ENCODE measurements at places on chromosomes 3 and 15.

GRCh38 chr3:45537970-45538640, 56.4 kb upstream of the LIMD1 start:
- no peak for DNase-seq

- no peak for DNase-seq
Observed at GRCh38 chr3:14042680-14043079, 82.0 kb downstream of the CHCHD4 start.

- no peak for DNase-seq
Observed at GRCh38 chr3:66989860-66990696, 8.0 kb upstream of the KBTBD8 start.

DNA sequence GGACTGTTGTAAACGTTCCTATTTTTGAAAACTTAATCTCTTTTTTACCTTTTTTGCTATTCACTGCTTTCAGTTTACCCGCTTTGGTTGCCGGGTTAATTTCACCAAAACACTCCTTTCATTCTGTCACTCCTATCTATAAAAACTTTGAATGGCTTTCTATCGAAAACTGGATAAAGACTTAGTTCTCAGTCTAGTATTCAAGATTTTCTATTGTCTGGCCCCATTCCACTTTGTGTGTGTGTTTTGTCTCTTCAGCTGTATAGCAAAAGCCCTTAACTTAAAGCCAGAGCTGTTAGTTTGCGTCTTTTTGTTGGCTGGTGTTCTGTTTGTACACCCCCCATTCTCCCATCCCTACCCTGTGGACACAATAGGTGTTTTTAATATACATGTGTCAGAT, 7.5 kb downstream of the PIAS1 start:
- no peak for DNase-seq

DNA sequence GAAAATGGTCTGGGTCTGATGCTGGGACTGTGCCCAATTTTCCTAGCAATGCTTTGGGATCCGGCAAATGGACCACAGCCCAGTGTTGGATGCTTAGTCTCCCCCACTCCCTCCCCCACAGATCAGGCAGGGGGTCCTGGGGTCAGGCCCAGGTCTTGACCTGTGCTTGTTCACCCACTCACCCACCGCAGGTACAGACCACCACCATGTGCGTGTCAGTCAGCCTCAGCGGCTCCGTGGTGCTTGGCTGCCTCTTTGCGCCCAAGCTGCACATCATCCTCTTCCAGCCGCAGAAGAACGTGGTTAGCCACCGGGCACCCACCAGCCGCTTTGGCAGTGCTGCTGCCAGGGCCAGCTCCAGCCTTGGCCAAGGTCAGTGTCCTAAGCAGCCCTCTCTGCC, 10.6 kb downstream of the GRM2 start:
- peak; percentile 49 for DNase-seq

DNA sequence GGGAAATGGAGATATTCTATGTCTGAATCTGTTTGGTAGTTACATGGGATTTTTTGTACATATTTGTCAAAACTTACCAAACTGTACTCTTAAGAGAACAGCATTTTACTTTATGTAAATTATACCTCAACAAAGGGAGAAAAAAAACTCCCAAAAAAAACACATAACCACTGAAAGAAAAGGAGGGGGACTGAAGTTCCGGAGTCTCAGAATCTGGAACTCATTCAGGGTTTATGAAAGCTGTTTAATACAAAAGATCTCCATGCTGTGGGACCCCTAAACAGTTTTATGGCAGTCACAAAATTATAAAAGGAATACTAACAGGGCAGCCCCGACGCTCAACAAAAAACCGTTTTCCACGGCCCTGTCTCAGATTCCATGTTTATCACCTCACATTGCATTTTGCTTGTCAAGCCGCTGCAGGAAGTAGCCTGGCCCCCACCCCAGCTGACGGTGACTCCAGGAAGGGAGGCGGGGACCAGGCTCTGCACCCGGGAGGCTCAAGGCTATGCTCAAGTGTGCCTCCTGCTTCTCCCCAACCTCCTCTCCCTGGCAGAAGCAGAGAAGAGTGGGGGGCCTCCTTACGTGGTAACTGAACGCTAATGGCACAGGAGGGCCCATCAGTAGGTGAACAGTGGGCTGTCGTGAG, 29.3 kb downstream of the RFT1 start:
- DNase-seq: no peak

GRCh38 chr15:34812369-34812768, 17.0 kb upstream of the ACTC1 start:
- DNase-seq: no peak

- DNase-seq: no peak
Observed at GRCh38 chr3:16240229-16241023, 24.3 kb downstream of the DPH3 start.

- DNase-seq: no peak
Observed at GRCh38 chr3:46460051-46460450, 4.7 kb downstream of the LTF start.

DNA sequence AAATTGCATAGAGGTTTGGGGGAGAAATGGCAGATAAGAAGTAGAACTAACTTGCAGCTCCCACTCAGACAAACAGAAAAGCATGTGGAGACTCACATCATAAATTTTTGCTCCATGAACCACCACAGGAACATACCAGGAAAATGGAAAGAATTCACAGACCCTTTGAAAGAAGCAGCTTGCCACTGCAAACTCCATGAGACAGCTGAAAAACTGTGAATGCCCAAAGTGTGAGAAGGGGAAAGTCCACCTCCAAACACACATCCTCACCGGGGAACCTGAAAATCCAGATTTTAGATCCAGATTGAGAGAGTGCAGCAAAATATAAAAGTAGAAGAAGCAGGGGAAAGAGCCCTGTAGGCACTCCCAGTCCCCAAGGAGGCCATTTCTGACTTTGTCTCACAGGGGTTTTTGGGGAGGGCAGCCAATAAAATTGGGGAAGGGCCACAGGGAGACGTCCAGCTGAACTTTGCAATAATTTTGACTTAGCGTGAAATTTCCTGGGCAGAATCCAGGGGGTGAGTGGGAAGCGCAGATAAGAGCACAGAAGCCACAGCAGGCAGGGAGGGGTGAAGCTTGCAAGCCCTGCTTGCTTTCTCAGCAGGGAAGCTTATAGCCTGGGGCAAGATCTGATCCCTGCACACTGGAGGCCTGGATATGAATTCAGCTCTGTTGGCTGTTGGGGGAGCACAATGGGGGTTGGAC, 183.4 kb upstream of the UBE2E2 start:
- DNase-seq: no peak

DNA sequence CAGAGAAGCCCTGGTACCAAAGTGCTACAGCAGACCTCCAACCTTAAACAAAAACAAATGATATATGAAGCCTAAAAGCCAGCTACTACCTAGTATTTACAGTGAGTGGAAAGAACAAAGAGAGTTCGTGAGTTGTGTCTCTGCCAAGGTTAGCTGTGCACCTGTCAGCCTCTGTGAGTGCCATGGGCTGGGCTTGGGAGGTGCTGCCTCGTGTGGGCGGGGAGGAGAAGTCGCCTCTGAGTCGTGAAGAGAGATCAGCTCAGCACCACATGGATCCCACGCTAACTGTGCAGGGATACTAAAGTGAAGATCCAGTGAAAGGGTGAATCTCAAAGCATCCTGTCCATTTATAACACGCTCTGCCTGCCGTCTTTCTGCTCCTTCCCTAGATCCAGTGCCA, 101.9 kb downstream of the CHDH start:
- no peak for DNase-seq

DNA sequence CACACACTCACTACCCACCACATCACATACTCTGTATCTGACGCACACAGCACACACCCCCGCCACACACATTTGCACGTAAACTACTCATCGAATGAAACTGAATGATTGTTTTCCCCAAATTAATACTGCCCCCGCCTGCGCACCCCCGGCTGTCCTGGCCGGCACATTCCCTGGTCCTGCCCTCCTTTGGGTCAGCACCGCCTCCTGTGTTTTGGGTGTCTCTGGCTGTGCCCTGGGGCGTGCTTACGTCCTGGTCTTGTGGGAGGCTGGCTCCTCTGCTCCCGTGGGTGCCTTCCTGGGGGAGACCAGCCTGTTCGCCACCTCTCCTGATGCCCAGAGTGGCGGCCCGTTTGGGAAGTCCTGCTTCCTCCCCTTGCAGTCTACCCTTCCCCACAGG, 30.2 kb downstream of the APBA2 start:
- DNase-seq: no peak

DNA sequence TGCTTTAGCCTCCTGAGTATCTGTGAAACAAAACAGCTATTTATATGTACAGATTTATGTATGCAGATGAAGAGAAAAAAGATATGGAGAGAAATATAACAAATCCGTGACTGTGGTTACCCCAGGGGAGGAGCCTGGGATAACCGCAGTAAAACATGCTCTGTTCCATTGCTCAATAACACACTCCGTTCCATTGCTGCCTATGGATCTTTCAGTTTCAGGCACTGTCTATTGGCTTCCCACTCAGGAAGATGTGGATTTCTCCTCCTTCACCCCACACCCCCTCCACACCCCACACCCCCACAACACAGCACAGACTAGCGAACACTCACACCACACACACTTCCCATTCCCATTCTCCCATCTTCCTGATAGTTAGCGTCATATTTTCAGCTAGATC, 47.9 kb downstream of the CDCP1 start:
- DNase-seq: no peak

DNA sequence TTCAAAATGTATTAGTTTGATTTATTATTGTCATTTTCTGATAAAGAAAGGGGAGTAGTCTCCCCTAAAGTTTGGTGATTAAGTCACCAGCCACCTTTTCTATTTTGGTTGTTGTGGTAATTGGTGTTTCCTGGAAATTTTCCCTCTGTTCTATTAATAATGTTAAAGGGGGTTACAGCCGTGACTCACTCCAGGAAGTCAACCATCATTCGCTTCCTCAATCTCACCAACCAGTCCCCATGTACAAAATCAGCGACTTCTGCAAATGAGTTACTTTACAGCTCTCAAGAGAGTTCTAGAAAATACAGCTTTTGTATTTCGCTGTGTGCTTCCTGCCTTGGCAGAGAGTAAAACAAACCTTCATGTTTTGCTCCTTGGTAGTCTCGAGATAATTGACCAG, 285.1 kb downstream of the LPP start:
- no peak for DNase-seq

- no peak for DNase-seq
Observed at GRCh38 chr15:78389738-78390137, 48.3 kb upstream of the IREB2 start.
